ENCODE measurements at places on chromosomes 16 and 17.

DNA sequence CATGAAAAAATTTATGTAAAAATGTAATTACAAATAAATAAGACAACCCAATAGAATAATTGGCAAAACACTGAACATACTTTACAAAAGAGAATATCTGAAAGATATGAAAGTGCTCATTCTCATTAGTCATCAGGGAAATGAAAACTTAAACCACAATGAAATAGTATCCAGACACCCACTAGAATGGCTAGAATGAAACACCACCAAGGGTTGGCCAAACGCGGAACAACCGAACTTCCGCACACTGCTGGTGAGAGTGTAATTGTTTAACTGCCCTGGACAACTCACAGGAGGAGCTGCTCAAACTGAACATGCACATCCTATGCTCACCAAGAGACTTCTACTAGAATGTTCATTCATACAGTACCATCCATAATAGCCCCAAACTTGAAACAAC is 5.8 kb upstream of the ZDHHC7 start:
- no peak for DNase-seq

- DNase-seq = no peak
These were observed 108.9 kb downstream of the ENGASE start for GRCh38 chr17:79183293-79184158.

DNA sequence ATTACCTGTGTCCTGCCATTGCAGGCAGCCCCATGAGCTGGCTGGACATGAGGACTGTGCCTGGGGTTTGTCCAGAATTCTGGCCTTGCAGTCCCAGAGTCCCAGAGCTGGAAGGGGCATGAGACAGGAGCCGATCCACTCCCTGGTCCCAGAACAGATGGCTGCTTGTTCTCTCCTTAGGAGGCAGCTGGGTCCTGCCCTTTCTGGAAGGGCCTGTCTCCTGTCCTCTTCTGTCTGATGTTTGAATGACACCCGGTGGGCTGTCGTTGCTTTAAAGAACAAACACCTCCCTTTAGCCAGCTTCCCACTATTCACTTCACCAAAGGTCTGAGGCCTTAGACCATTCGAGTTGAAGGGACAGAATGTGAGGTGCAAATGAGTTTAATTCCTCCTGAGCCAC is 63.8 kb downstream of the RAP1GAP2 start:
- no peak for DNase-seq

GRCh38 chr17:75130632-75131277 is 787 bp downstream of the NT5C start:
- DNase-seq = no peak

- no peak for DNase-seq
These were observed 88.4 kb downstream of the SOCS1 start for GRCh38 chr16:11167581-11167980.

GRCh38 chr16:87363771-87364455 is 19.7 kb downstream of the FBXO31 start:
- DNase-seq = no peak
